ENCODE measurements at places on chromosomes 13 and 19.

DNA sequence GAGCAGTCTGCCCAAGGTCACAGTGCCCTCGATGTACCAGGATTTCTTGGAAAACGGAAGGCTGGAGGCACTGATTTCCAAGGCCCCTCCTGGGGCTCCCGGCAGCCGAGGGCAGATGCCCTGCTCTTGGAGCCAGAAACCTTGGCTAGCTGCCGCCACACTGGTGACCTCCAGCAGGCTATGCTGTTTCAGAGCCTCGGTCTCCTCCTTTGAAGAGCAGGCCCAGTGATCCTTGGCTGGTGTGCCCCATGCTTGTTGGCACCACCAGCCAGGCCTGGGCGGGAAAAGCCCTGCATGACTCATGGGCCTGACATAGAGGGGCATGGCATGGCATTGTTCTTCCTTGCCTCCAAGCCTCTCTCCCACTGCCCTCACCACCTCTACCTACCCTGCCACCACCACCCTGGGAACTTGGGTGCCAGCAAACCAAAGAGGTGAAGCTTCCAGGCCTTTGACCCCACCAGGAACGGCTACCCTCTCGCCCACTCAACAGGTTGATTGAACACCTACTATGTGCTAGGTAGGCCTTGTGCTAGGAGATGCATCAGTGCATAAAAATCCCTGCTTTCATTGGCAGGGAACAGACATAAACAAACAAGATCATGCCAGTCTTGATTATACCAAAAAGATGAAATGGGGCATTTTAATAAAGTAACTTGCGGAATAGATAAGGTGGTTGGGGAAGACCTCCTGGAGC, 1.6 kb upstream of the CLEC11A start:
- DNase-seq: peak; percentile 28

- peak; percentile 14 for DNase-seq
These were observed 1.9 kb downstream of the FOXO1 start for GRCh38 chr13:40664350-40665125.

DNA sequence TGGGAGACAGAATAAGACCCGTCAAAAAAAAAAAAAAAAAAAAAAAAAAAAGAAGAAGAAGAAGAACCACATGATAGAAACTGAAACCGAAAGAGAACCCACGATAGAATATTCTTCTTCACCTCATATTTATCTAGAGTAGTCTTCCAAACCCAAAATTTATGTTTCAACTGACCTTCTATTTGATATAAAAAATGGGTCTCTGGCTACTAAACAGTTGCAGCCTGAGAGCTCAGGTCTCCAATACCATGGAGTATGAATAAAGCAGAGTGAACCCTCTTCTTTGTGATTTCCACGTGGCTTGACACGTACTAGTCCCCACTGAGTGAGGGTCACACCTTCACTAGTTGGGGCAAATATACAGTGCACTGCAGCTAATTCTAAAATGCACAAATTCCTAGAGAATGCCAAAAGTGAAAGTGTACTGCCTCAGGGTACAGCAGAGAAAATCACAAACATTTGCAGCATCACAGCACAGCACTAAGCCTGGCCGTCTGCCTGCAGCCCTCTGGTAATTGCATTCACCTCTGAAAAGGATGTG, 30.8 kb upstream of the RFC3 start:
- peak; percentile 7 for DNase-seq

DNA sequence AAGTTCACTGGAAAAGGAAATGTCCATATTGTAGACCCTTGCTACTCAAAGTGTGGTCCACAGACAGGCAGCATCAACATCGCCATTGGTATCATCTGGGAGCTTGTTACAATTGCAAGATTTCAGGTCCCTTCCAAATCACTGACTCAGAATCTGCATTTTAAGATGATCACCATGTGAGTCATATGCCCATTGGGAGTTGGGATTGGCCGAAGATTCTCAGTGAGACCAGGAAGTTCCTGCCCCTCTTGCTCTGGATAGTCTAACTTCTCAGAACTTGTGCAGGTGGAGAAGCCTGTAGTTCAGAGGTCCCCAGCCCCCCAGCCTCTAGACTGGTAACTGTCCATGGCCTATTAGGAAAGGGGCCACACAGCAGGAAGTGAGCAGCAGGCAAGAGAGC, 48.9 kb upstream of the URAD start:
- DNase-seq: peak; percentile 11

Measured in ACHN (cell line).